GF-D8 (cell line): ENCODE measurements at places on chromosomes 13 and 19.

DNA sequence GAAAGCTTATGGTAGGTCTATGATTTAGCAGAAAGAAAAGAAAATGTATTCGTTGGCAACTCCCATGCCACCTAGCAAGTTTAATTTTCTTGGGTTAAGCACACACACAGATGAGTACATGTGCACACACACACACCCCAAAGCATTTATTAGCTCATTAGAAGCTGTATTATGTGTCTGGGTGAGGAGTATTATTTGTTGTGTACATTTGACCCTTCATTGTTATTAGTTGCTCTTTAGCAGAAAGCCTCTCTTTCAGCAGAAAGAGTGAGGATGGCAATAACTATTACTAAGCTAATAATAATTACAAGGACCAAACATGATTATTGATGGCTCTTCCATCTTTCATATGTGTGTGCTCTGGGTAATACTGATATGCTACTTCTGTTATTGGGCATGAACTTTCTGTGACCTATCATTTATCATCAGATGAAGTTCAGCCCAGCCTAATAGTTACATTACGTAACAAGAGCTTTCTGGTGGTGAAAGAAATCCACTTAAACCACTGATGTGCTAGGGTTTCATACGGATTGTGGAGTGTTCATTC, 177.4 kb upstream of the OBI1 start:
- DNase-seq: no peak

GRCh38 chr19:7215176-7215575, 79.0 kb downstream of the INSR start:
- no peak for DNase-seq

DNA sequence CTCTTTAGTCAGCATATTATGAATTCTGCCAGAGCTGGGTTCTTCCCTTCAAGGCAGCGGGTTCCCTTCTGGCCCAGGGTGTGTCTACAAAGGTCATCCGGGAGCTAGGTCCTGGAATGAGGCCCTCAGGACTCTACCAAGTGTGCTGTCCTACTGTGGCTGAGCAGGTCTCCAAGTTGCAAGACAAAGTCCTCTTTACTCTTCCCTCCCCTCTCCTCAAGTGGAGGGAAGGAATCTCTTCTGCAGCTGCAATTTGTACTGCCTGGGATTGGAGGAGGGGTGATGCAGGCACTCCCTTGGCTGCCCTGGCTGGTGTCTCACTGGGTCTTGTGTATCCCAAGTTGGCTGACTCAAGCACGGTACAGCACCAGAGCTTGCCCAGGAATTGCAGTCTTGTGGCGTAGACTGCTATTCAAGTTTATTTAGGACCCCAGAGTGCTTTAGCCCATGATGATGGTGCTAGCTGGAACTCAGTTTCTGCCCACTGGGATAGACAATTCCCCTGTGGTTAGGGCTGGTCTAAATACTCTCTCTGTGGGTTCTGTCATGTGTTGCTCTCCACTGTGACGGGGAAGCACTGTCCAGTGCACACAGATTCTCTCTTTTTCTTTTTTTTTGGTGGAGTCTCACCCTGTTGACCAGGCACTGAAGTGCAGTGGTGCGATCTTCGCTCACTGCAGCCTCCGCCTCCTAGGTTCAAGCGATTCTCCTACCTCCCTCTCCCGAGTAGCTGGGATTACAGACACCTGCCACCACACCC, 28.5 kb downstream of the RFC3 start:
- DNase-seq: no peak

- no peak for DNase-seq
Measured at GRCh38 chr13:108968566-108968965, 339.2 kb downstream of the MYO16 start.

GRCh38 chr13:36965767-36966166, 33.4 kb downstream of the ALG5 start:
- no peak for DNase-seq

- no peak for DNase-seq
Measured at GRCh38 chr19:3506384-3507340, 551 bp downstream of the FZR1 start.

GRCh38 chr13:50355797-50356196, 340.6 kb downstream of the KCNRG start:
- no peak for DNase-seq

DNA sequence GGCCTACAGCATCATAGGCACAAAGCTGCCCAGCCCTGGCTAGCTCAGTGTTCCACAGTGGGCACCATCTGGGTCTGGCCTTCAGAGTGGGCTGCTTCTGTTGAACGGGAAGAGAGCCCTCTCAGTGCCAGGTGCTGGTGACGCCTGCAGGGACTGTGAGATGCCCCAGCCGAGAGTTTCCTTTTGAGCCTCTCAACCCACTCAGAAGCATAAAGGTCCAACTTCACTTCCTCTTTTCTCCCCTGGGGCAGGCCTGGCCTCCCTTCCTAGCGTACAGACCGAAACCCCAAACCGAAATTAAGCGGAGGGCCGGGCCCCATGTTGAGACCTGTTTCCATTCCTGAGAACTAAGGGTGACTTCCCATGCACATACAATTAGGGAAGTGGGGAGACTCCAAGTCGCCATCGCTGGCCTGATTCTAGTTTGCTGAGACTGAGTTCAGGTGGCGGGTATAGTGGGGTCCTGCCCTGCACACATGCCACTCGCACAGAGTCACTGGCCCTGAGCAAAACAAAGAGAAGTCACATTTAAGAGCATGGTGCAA, 6.9 kb downstream of the RAB8A start:
- DNase-seq: peak; percentile 92

DNA sequence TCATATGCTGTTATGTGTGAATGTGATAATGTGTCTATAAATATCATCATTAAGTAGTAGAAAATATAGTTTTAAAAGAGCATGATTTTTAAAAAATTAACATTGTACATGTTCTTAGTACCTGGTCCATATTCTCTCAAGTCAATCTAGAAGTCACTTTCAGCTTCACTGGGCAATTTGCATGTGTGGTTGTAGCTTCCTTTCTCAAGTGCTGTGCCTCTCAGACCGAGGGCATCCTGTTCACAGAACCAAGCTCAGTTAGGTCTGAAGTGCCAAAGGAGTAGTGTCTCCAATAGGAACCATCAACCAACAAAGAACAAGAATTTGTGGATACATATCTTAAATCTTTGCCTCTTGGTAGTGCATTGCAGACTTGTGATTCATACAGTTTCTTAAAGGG, 541.8 kb upstream of the SLC10A2 start:
- no peak for DNase-seq

DNA sequence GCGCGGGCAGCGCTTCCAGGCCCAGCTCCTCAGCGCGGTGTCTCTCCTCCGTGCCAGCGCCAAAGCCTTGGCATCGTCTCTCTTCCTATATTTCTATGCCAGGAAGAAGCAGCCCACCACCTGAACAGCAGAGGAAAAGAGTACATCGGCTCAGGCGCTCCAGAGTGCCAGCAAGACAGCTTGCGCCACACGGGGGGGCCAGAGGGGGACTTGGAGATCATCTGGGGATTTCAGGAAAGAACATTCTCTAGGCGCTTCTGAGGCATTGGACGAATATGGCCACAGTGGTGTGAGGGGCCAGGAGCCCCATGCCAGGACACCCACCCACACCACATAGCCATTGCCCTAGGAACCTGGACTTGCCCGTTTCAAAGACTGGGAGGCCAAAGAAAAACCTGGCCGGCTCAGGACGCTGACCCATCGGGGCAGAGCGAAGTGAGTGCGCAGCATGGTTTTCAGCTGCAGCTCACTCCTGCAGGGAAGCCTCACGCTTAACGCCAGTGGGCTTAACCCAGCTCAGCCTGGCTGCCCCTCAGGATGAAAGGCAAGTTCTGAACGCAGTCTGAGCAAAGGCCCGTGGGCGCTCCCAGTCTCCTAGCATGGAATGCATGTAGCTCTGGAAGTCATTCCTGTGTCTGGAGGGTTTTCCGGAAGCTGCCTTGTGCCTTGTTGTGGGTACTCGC, 62.1 kb downstream of the GGACT start:
- DNase-seq: no peak

GRCh38 chr13:105996391-105997025, 539.0 kb downstream of the EFNB2 start:
- DNase-seq: no peak

GRCh38 chr19:16041299-16041990, 34.9 kb upstream of the TPM4 start:
- no peak for DNase-seq

- no peak for DNase-seq
Measured at GRCh38 chr19:29644210-29644609, 21.1 kb upstream of the PLEKHF1 start.

GRCh38 chr13:30972888-30973377, 40.5 kb downstream of the TEX26 start:
- DNase-seq: no peak
